Esophagus squamous epithelium (tissue), 5 donors: ENCODE measurements at places on chromosomes 4 and X.

DNA sequence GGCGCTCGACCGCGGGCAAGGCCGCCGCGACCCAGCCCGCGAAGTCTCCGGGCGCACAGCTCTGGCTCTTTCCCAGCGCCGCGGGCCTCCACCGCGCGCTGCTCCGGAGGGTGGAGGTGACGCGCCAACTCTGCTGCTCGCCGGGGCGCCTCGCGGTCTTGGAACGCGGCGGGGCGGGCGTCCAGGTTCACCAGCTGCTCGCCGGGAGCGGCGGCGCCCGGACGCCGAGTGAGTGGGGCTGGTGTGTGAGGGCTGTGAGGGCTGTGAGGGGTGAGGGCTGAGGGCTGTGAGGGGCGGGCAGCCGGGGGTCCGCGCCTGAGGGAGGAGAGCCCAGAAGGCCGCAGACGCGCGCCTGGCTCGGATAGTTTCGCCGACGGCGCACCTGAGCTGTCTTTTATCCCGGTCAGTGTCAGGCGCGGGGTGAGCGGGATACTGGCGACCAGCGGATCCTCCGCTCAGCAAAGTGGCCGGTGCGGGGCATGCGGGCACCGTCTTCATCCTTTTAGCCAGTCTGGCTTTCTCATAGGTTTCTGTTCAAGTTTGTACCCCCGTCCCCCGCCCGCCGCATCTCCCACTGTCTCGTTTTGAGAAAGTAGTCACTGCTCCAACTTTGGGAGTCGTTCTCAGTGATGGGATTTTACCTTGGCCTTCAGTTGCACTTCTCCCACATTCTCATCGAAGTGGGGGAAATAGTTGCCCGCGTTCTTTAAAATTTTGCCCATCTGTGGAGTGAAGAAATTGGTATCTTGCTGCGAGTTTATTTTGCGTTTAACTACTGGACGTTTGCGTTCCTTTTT, 586 bp downstream of the HERC5 start:
- no peak for DNase-seq

- no peak for DNase-seq
These were observed 31.1 kb downstream of the FGFBP1 start for GRCh38 chr4:15907430-15907829.

DNA sequence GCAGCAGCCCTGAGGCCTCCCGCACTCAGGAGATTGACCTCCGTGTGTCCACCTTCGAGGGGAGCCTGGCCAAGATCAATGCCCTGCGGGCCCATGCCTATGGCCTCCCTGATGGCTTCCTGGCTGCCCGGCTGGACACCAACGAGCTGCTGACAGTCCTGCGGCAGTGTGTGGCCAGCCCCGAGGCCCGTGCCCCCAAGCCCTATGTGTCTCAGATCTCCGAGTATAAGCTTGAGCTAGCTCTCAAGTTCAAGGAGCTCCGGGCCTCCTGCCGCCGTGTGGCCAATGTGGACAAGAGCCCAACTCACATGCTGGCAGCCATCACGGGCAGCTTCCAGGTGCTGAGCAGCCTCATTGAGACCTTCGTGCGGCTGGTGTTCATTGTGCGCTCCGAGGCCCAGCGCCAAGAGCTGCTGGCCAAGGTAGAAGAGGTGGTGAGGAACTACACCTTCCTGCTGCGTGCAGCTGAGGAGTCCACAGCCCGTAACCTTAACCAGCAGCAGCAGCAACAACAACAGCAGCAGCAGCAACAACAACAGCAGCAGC, 25.5 kb upstream of the PRPS1 start:
- no peak for DNase-seq

DNA sequence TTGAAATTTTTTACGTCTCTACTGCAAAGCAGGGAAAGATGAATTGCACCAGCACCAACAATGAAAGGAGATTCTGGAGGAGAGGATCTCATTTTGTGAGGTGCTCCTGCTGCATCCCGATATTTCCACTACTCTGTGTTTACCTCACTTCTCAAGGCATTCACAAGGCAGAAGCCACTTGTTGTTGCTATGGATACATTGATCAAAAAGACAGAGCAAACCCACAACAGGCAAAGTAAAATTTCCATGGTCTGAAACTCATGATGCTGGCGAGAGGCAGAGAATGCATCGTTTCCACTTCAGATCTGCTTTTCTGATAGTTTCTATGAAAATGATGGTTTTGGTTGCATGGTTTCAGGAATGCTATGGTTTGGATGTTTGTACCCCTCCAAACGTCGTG, 323.3 kb downstream of the ASMT start:
- DNase-seq = no peak

- DNase-seq = no peak
These were observed 1.8 kb downstream of the PROM1 start for GRCh38 chr4:16082041-16082425.
